ENCODE measurements at places on chromosomes 4 and X. TPM values are rescaled to one million over a fixed set of nuclear protein-coding genes. Genes with fewer than 3 reads are reported as not detected.

GRCh38 chr4:42159271-42160001 lies 7.0 kb upstream of the BEND4 start:
- H3K27me3 ChIP-seq = peaks cover 28% of the 10 kb centered on the region
- H3K27ac ChIP-seq = no peak overlapping the region
- no peak for DNase-seq
- H3K4me1 ChIP-seq = no peaks in the 10 kb centered on the region
- no peaks in the 10 kb centered on the region for H3K36me3 ChIP-seq

MAGEB17 gene
- not detected for total RNA-seq

STOX2 gene
- total RNA-seq = 0.37 TPM

CXXC4 gene
- total RNA-seq = 0.07 TPM

GRCh38 chrX:118225711-118226428 lies 109.3 kb upstream of the KLHL13 start:
- no peak overlapping the region for H3K4me3 ChIP-seq
- H3K4me1 ChIP-seq = peaks cover 2% of the 10 kb centered on the region
- DNase-seq = no peak
- H3K36me3 ChIP-seq = no peaks in the 10 kb centered on the region
- no peaks in the 10 kb centered on the region for H3K27me3 ChIP-seq
- H3K27ac ChIP-seq = no peak overlapping the region

DNA sequence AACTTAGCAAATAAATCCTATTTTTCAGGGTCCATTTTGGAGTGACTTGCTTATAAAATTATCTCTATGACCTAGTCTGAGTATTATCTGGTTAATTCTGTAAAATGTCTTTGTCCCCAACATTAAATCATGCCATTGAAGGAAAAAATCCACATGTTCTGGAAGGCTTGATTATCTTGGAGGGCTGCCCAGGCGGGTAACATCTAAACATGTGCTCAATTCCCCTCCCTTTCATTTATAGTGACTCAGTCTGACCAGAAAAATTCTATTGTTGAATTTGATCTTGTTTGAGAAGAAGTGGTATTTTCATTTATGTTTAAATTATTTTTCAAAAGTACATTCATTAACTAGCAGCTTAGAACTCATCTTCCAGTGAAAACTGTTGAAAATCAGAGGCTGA lies 55.4 kb upstream of the SLC10A7 start:
- H3K27ac ChIP-seq = no peak overlapping the region
- peaks cover 16% of the 10 kb centered on the region for H3K27me3 ChIP-seq
- no peaks in the 10 kb centered on the region for H3K4me1 ChIP-seq
- H3K36me3 ChIP-seq = no peaks in the 10 kb centered on the region
- DNase-seq = no peak

DNA sequence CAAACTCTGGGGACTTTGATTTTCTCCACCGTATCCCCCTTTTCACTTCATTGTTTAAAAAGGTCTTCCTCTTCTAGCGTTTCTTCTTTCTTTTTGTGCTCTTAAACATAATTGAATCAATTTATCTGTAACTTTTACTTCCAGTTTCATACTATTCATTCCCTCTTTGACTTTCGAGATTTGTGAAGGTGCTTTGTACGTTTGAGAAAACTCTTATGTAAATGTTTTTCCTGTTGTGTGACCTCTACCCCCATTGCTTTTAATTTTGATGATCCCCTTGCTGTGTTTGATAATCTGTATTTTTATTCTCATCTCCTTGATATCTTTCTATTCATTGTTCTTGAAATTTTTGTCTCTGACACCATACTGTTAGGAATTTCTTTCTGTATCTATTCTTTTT lies 4.8 kb downstream of the USP38 start:
- no peak for DNase-seq
- peak overlapping the region; percentile 95 for H3K27ac ChIP-seq
- H3K36me3 ChIP-seq = peaks cover 9% of the 10 kb centered on the region
- peak overlapping the region; percentile 84 for H3K4me3 ChIP-seq
- peaks cover 52% of the 10 kb centered on the region for H3K4me1 ChIP-seq
- no peaks in the 10 kb centered on the region for H3K27me3 ChIP-seq

DNA sequence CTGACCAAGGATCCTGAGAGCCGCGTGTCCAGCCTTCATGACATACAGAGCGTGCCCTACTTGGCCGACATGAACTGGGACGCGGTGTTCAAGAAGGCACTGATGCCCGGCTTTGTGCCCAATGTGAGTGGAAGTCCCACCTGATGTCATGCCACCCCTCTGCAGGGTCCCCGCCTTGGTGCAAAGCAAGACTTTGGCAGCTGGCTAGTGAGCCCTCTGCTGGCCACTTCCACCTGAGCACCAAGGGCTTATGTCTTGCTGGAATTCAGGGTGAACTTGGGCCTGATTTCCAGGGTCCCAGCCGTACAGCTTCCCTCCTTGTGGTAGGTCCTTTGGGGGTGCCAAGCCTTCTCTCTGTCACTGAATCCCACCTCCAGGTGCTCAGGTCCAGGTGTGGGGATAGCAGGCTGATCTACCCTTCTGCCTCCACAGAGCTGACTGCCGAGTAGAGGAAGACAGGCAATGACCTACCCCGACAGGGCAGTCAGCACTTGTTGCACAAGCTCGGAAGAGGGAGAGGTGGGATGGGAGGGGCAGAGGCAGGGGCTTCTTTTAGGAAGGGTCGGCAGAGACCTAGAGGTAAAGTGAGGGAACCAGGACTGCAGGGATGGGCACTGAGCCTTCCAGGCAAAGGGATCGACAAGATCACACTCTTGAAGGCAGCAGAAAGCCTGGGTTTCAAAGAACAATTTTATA lies 248.1 kb downstream of the EVC2 start:
- no peaks in the 10 kb centered on the region for H3K4me1 ChIP-seq
- no peaks in the 10 kb centered on the region for H3K36me3 ChIP-seq
- no peak overlapping the region for H3K27ac ChIP-seq
- DNase-seq = no peak

DNA sequence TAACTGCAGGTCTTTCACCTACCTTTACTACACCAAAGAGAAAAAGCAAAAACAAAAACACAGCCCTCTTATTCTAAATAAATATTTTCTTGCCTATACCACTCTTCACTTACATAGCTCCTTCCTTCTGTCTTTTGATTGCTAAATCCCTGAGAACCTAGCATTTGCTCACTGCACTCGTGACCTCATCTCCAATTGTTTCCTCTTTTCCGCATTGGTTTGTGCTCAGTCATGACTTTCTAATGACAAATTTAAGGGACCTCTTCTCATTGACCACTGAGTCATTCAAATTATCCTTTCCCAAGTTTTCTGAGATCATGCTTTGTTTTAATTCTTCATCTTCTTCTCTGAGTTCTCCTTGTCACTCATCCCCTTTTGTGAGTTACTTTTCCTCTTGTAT lies 1697.1 kb downstream of the STIM2 start:
- H3K4me1 ChIP-seq = no peaks in the 10 kb centered on the region
- H3K4me3 ChIP-seq = no peak overlapping the region
- DNase-seq = no peak
- no peaks in the 10 kb centered on the region for H3K36me3 ChIP-seq
- no peak overlapping the region for H3K27ac ChIP-seq
- no peaks in the 10 kb centered on the region for H3K27me3 ChIP-seq

DNA sequence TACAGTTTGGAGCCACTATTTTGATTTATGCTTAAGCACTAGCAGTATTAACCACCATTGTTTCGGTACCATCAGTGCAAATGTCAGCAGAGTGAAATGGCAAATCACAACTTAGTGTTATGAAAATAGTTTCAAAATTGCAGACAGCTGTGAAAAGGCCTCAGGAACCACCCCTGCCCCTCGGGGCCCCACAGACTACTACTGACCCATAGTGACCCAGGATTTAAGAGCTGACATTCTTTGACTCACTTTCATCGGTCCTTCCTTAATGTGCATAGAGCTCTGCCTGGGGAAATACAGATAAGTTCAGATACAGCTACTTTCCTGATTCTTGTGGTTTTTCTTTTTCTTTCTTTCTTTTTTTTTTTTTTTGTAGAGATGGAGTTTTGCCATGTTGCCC lies 3.3 kb upstream of the BBS7 start:
- H3K36me3 ChIP-seq = no peaks in the 10 kb centered on the region
- H3K27me3 ChIP-seq = peaks cover 21% of the 10 kb centered on the region
- H3K4me1 ChIP-seq = peaks cover 10% of the 10 kb centered on the region
- H3K4me3 ChIP-seq = no peak overlapping the region
- H3K27ac ChIP-seq = no peak overlapping the region

UGT8 gene
- total RNA-seq = 0.50 TPM

DNA sequence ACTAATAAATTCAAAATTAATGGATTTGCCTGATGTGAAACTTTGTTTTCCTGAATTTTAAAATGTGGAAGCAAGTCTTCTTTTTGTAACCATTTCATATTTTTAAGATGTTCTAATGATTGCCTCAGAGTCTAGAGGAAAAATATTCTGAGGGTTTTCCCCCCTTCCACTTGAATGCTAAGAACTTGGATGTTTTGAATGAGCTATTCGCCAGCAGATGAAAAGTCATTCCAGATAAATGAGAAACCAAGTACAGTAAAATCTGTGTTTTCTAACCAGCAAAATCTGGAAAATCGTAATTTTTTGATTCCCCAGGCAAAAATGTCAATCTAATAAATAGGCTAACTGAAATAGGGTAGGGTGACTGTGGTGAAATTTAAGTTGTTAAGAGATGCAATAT lies 45.6 kb downstream of the SLIT2 start:
- H3K27me3 ChIP-seq = no peaks in the 10 kb centered on the region
- DNase-seq = no peak
- H3K4me1 ChIP-seq = no peaks in the 10 kb centered on the region

GRCh38 chrX:30488092-30488491 lies 89.5 kb downstream of the TASL start:
- no peak for DNase-seq
- H3K4me3 ChIP-seq = no peak overlapping the region
- H3K27ac ChIP-seq = no peak overlapping the region
- H3K36me3 ChIP-seq = no peaks in the 10 kb centered on the region
- H3K27me3 ChIP-seq = no peaks in the 10 kb centered on the region

ADGRG4 gene
- not detected for total RNA-seq

HPSE gene
- 8.6 TPM for total RNA-seq

VGLL1 gene
- total RNA-seq = not detected

GRCh38 chr4:112002248-112002661 lies 143.0 kb upstream of the FAM241A start:
- H3K4me1 ChIP-seq = no peaks in the 10 kb centered on the region
- H3K36me3 ChIP-seq = no peaks in the 10 kb centered on the region
- no peak overlapping the region for H3K27ac ChIP-seq
- H3K4me3 ChIP-seq = no peak overlapping the region
- H3K27me3 ChIP-seq = peaks cover 4% of the 10 kb centered on the region

DNA sequence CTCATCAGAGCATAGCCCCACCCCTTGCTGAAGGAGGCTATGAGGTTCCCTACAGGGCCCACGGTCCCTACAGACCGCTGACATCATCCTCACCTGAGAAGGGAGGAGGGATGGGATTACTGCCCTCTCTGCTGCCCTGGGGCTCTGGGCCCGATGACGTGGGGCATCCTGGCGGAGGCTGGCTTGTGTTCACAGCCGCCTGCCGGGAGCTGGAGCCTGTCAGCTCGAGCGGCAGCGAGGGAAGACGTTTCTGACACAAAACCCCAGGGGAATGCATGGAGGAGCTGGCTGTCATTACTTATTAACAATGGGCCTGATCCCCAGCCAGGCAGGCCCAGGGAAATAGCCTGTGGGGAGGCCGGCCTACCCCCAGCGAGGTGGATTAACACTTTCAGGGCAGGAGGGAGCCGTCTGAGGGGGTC lies 106.6 kb upstream of the ATP6AP2 start:
- H3K27me3 ChIP-seq = no peaks in the 10 kb centered on the region
- DNase-seq = no peak
- no peak overlapping the region for H3K4me3 ChIP-seq
- no peaks in the 10 kb centered on the region for H3K36me3 ChIP-seq
- H3K27ac ChIP-seq = no peak overlapping the region
- peaks cover 22% of the 10 kb centered on the region for H3K4me1 ChIP-seq

S100P gene
- total RNA-seq = 3.8 TPM

- H3K36me3 ChIP-seq = peaks cover 4% of the 10 kb centered on the region
- no peak for DNase-seq
- no peak overlapping the region for H3K27ac ChIP-seq
- H3K4me3 ChIP-seq = no peak overlapping the region
- peaks cover 19% of the 10 kb centered on the region for H3K4me1 ChIP-seq
Measured at GRCh38 chr4:77002321-77003107, 53.0 kb downstream of the SEPTIN11 start.

All from T-helper 17 cell (primary cell).